Activated naive CD4-positive, alpha-beta T cell treated with anti-CD3 and anti-CD28 coated beads, Interleukin-2, amount 50 U/mL, for 16 hours (primary cell): ENCODE measurements at places on chromosomes 3 and 15.

DNA sequence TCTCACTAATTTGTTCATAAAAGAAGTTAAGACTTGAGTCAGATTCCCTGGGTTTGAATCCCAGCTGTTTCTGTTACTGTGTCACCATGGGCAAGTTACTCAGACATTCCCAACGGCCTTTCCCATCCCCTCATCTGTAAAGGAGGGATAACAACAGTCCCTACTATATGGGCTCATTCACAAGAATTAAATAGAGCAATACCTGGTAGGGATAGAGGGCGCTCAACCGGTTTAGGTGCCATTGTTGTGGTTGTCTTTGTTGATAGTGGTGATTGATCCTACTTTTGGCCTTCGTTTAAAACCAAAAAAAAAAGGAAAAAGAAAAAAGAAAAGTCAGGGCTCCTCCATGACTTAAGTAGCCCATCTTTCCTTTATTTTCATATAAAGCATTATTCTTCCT lies 563.1 kb downstream of the GRM7 start:
- DNase-seq, result no peak

DNA sequence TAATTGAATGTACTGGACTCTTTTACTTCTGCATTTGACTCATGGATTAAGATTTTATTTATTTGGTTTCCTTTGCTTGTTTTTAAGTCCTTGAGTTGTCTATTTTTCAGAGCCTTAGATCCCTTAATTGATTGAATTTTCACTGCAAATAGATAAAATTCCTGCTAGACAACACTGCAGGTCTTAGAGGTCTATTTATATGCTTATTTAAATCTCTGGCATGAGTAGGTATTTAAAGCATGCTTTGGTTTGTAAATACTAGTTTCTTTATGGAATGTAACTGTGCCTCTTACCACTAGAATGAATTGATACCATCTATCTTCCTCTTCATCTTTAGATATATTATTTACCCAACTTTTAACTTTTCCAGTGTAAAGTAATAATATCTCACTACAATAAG lies 20.0 kb downstream of the PLSCR5 start:
- DNase-seq, result no peak

DNA sequence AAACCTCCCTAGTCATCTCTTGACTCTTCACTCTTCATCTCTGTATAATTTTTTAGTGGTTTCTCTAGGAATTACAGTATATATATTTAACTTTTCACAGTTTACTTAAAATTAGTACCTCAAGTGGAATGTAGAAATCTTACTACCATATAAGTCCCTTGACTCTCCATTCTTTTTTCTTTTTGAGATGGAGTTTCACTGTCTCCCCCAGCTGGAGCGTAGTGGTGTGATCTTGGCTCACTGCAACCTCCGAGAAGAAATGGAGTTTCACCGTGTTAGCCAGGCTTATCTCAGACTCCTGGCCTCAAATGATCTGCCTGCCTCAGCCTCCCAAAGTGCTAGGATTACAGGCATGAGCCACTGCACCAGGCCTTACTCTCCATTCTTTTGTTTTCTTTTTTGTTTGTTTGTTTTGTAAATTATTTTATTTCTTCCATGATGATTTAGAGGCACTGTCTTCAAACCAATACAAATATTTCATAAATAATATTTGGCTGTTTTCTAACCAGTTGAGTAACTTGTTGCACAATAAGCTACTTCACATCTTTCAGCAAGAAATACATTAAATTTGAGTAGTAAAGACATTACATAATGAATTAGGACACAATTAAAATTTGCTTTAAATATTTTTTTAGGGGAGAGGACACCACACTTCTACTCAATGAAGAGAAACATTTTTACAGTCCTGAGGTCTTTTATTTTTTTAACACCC lies 144.8 kb downstream of the RBPMS2 start:
- no peak for DNase-seq

- no peak for DNase-seq
Measured at GRCh38 chr3:179713643-179714090, 60.8 kb downstream of the USP13 start.

GRCh38 chr15:83850015-83850414 lies 196.1 kb downstream of the ADAMTSL3 start:
- no peak for DNase-seq

- no peak for DNase-seq
Measured at GRCh38 chr3:56839784-56840715, 38.3 kb upstream of the ARHGEF3 start.

DNA sequence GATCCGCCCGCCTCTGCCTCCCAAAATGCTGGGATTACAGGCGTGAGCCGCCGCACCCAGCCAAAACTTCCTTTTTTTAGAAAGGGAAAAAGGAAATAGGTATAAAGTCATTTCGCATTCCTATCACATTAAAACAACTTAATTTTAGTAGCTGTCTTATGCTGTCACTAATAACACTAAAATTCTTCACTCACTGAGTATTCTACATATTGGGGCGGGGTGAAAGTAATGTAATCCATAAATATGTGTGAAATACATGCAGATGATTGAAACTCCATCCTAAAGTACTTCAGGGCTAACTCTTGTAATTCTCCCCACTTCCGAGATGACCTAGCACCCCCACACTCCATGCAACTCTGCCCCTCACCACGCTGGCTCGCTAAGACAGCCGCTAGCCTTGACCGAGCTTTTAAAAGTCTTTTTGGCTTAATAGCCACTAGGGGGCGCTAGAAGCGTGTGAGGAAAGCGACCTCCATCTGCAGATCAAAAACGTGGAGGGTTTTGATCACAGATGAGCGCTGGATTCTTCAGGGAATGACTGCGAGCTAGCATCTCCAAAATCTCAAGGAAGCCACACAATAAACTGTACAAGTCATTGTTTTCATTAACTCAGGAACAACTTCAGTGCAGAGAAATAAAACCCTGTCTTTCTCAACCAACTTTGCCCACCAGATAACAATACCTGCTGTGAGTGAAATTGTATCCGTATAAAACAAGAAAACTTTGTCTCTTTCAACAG lies 129.3 kb upstream of the IGF1R start:
- peak; percentile 43 for DNase-seq

GRCh38 chr15:39022532-39023305 lies 458.1 kb upstream of the RASGRP1 start:
- no peak for DNase-seq

DNA sequence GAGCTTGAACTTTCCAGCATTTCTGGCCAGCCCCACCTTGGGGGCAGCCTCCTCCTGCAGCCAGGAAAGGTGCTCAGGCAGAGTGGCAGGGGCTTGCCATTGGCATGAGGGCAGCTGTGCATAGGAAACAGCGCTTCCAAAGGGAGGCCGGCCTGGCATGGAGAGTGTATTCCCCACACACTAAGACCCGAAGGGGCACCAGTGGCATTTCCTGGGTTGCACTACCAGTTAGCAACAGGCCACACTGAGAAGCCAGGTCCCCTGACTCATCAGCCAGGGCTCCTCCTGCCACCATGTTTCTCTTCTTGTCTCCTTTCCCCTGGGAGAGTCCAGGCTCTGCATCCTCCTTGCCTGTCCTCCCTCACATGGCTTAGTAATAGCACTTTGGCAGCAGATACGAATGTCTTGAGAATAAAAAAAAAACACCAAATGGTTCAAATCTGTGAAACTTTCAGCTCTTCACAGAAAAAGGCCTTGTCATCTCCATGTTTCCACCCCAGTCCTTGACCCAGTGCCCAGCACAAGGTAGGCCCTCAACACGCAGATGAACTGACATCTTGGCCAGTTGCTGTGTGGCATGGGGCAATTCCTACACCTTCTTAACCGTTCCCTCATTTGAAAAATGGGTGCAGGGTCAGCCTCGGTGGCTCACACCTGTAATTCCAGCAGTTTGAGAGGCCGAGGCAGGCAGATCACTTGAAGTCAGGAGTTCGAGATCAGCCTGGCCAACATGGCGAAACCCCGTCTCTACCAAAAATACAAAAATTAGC lies 180.4 kb downstream of the SMAD6 start:
- DNase-seq, result no peak

GRCh38 chr3:632571-633170 lies 436.1 kb downstream of the CHL1 start:
- DNase-seq, result peak; percentile 13

DNA sequence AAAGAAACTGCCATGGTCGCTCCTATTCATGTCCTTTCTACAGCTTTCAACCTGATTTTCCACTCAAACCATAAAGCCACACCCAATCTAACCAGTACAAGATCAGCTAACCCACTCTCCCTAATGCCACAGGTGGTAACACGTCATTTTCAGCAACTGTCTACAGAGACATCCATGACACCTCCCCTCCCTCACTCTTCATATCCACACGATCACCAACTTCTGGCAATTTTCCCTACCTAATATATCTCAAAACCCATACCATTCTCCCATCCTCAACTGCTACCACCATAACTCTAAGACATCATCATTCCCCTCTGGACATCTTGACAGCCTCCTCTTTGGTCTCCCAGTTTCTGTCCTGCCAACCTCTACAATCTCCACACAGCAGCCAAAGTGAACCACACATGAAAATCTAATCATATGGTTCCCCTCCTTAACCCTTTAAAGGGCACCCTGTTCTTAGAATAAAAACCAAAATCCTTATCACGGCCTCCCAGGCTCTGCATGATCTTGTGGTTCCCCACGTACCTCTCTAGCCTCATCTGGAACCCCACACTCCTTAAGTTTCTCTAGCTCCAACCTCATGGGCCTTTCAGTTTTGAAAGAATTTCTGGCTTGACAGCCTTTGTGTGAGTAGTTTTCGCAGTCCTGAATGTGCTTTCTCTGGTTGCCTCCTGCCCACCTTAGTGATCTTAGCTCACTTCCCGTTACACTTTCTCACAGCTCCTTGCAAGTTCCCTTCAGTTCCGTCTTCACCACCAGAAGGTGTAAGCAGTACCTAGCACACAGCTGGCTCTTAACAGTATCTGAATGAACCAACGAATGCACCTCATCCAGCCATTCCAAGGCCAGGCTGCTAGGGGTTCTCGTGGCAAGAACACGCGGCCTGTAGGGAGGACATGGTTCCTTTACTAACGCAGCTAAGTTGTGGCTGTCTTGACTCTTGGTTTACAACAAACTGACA lies 33.4 kb downstream of the SPINK8 start:
- DNase-seq, result peak; percentile 16

DNA sequence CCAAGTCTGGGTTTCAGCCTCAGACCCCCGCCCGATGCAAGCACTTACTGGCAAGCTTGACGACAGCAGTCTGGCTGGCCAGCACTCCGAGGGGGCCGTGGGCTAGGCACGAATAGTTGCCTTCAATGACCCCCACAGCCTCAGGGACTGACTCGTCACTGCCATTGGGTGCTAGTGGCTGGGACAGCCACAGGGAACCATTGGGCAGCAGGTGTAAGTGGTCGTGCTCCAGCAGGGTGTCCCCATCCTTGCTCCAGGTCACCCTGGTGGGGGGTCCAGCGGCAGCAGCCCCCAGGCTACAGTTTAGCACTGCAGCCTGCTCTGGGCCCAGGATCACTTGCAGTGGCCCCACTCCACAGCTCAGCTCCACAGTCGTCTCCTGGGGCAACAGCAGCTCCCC lies 11.8 kb downstream of the IGDCC4 start:
- DNase-seq, result no peak

GRCh38 chr3:16359331-16359730 lies 94.3 kb downstream of the OXNAD1 start:
- DNase-seq, result no peak

GRCh38 chr3:109772520-109772919 lies 435.2 kb upstream of the DPPA4 start:
- no peak for DNase-seq

DNA sequence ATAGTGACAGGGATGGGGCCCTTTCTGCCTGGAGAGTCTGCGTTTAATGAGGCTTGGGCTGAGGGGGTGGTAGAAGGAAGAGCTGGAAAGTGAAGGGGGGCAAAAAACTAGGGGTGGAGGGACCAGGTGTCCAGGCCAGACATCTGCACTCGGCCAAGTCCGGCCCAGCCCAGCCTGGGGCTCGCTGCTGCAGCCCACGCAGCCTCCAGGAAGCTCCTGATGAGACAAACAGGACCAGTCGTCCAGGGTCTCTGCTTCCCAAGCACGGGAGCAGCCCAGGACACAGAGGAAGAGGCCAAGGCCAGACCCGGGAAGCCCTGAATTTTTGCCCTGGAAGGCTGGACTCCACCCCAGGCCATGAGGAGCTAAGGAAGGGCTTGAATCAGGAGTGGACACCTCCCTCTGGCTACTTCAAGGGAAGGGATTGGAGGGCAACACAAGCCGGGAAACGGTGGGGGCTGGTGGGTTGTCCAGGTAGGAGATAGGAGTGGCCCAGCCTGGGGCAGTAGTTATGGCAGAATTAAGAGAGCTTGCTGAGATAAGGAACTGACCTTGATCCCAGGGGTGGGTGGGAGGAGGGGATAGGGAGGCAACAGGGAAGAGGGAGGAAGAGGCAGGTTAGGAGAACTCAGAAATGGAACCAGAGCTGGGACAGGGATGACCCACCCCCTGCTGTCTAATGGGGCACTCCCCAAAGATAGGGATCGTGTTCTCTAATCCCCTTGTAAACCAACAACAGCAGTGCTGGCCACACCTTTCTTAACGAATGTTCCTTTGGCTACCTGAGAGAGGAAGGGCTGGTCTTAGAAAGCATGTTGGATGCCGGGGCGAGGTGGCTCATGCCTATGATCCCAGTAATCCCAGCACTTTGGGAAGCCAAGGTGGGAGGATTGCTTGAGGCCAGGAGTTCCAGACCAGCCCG lies 89.5 kb downstream of the ANP32A start:
- no peak for DNase-seq
